ENCODE measurements at places on chromosomes 7 and 10. TPM values are rescaled to one million over a fixed set of nuclear protein-coding genes. Genes with fewer than 3 reads are reported as not detected.

DNA sequence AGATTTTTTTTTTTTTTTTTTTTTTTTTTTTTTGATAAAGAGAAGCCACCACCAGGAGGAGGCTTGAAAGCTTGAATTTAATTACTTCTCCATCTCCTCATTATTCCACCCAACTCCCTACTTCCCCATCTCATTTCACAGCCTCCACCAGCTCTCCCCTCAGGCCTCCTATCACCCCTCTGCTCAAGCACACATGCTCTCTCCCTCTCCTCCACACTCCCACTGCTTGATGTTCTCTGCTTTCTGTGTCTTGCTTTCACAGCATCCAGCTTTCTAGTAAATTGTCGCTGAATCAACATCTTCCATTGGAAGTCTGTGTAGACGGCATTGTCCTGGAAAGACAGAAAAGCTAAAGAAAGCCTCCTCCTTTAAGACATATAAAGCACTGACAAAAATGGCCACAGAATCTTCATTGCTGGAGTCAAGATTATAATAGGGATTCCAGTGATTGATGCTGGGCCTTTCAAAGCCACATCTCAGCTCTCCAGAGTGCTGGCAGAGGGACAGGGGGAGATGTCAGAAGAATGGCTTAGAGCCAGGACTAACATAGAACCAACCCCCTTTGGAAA, 58.3 kb downstream of the DOCK4 start:
- DNase-seq: no peak

GRCh38 chr7:25119102-25119501, 6.0 kb downstream of the CYCS start:
- DNase-seq: no peak

GRCh38 chr10:130761788-130762301, 549.7 kb downstream of the TCERG1L start:
- DNase-seq: no peak

Gene FUOM
- total RNA-seq: 5.5 TPM

Gene HIPK2
- total RNA-seq: 7.5 TPM

Measured in RPMI7951 (cell line).